Left kidney (tissue), 8 donors: ENCODE measurements at places on chromosomes 3 and 15. TPM values are rescaled to one million over a fixed set of nuclear protein-coding genes. Genes with fewer than 3 reads are reported as not detected.

DNA sequence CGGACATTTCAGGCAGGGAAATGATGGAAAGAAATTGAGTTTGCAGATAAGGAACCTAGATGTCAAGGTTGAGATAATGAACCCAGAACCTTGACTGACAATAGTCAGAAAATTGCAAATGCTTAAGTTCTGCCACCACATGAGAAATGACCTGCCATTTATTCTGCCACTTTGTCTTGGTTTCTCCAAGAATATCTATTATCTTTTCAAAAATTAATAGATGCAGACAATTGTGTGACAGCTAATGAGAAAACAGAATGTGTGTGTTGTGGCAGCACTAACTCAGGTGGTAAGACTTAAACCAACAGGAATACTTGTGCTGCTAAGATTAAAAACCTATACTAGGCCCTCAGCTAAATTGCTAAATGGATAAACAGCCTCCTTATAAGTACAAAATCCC, 52.3 kb downstream of the CADPS start:
- DNase-seq = no peak

DNA sequence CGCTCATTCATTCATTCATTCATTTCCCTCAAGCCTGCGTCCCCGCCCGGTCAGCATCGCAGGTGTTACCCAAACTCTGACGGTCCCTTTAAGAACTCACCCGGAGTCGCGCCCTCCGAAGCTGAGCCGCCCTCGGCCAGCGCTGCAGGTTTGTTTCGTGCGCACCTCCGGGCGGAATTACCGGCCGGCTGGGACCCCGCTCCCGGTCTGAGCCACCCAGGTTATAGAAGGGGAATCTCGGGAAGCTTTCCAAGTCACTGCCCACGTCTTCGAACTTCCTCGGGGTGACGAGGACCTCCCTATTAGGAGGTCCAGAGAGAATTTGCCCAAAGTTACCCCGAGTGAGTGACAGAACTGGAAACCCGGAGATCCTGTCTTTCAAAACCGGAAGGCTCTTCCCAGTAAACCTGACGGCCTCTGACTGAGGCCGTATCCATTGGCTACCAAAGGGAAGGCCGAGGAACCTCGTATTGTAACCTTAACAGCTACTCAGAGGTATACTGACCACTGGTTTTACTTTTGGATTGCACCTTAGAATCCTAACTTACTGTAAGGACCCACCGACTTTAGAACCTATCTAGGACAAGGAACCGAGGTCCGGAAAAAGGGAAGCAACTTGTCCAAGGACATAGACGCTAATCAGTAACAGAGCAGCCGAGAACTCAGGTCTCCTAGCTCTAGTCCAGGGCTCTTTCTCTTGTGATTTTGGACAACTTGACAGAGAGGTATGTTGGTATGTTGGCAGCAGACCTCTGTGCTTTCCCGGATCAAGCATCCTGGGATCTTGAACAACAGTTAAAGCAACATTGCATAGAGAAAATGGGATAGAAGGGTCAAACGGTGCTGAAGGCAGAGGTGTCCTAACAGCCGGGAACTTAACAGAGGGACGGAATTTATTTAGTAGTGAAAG, 788 bp upstream of the DLG1 start:
- no peak for DNase-seq

- DNase-seq = no peak
Observed at GRCh38 chr3:107633327-107634098, 110.8 kb downstream of the BBX start.

DNA sequence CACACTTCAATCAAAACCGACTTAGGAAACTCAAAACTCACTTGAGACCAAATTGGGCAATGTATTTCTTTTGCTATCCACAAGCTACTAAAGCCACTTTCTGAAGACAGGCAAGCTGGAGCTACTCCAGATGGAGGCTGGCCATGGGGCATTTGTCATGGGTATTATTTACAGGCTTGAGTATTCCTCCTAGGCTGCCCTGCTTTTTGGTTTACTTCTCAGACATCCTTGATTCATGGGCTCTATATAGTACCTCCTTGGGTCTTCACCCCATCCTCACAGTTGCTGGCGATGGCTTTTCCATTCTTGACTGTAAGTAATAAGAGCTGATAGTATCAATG, 18.6 kb upstream of the SYNM start:
- no peak for DNase-seq

FEZF2 gene
- polyA plus RNA-seq = not detected

DNA sequence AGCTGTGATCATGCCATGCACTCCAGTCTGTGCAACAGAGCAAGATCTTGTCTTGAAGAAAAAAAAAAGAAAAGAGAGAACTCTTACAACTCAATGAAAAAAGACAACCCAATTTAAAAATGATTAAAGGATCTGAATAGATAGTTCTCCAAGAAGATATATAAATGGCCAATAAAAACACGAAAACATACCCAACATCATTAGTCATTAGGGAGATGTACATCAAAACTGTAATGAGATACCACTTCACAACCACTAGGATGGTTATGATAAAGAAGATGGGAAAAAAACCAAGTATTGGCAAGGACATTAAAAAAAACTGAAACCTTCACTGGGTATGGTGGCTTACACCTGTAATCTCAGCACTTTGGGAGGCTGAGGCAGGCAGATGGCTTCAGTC, 2.4 kb upstream of the PRKCI start:
- no peak for DNase-seq

SENP2 gene
- polyA plus RNA-seq = 64.6 TPM

DNA sequence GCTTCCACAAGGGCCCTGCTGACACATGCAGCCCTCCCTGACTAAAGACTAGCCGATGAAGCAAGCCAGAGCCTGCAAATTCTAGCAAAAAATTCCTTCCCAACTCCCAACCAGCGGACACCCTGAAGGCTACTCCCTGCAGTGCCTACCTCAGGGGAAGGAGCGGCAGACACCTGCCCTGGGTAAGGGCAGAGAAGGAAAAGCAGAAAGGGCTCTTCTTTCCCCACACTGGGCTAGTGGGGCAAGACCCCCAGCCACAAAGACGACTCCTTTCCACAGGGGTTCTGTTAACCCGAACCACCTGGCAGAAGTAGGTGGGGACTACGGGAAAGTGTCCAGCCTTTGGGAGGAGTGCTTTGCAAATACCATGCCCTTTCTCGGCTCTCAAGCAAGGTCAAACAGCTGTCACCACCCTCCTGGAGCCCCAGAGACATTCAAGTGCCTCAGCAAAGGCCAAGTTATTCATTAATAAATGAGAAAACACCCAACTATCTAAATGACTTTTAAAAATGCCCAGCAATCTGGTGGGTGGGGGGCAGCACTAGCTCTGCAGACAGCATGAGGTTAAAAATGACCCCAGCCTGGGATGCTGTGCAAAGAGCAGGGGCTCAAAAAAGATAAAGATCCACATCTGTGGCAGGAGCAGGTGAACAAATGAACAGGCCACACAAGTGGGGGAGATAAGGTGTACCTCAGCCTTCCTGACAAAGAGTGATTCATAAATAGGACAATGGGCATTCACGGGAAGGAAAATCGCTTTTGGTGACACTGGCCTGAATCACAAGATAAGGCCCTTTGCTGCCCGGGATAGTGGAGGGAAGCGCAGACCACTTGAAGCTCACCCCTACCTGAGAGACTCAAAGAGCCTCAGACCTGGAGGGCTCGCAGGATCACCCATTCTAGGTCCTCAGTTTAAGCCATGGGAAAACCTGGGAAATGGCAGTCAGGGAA, 33.0 kb downstream of the CCDC12 start:
- no peak for DNase-seq

PDE12 gene
- polyA plus RNA-seq = 14.3 TPM
